Smooth muscle cell of the brain vasculature (primary cell): ENCODE measurements at places on chromosomes 6 and 20.

GRCh38 chr6:96153775-96154174 lies 138.0 kb downstream of the FUT9 start:
- no peak for DNase-seq

- DNase-seq: no peak
Measured at GRCh38 chr20:46027245-46027853, 1.7 kb upstream of the SLC12A5 start.

- no peak for DNase-seq
Measured at GRCh38 chr6:36139431-36139830, 9.1 kb downstream of the MAPK13 start.

DNA sequence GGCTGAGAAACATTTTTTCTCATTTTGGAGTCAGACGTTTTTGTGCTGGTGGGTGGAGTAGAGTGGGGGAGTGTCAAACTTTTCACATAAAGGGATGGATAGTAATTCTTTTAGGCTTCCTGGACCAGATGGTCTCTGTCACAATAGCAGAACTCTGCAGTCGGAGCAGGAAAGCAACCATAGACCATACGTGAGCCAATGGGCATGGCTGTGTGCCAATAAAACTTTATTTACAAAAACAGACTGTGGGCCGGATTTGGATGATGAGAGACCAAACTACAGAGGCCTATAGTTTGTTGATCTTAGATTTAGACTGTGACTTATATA lies 70.8 kb upstream of the SLC22A23 start:
- no peak for DNase-seq

DNA sequence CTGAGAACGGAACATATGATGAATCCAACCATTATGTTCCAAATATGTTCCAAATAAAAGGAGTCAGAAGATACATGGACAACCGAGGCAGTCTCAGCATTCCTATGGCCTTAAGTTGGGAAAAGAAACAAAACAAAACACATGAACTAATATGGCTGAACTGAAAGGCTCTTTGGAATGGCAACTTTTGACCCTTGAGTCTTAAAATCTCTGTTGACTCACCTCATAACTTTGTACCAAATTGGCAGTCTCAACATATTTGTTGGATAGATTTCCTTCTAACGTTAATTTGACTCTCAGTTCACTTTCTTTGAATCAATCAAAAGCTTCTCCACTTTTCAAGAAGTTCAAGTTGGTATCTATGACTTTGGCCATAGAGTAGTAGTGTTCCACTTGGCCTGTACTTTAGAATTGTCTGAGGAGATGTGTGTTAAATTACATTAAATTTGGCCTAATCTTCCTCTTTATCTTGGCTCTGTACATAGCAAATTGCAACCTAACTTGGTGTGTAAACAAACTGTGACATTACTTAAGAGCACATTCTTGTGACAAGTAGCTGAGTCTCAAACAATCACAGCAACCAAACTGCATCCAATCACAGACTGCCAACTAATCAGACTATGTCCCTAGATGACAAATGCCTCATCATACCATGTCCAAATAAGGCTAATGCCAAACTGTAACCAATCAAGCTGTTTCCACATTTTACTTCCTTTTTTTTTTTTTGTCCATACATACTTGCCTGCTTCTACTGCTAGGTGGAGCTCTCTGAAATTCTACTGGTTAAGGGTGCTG lies 208.8 kb downstream of the BMP2 start:
- DNase-seq: no peak

- no peak for DNase-seq
Measured at GRCh38 chr6:137370871-137371633, 123.1 kb downstream of the OLIG3 start.

DNA sequence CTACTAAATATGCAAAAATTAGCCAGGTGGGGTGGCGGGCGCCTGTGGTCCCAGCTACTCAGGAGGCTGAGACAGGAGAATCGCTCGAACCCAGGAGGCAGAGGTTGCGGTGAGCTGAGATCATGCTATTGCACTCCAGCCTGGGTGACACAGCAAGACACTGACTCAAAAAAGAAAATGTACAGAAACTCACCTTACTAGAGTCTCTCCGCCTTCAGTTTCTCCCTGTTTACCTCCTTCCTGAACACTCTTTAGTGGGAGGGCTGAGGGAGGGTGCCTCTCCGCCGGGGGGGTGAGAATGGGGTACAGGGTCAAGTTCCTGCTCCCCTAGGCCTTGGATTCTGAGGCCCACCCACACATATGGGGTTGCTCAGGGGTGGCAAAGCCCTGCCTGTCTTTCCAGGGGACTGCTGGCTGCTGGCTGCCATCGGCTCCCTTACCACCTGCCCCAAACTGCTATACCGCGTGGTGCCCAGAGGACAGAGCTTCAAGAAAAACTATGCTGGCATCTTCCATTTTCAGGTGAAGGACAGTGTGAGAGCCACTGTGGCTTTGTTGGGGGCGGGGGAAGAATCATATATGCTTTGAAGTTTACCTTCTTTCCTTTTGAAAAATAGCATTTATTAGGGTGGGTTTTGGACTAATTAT lies 13.4 kb downstream of the CAPN11 start:
- DNase-seq: no peak
